ENCODE measurements at places on chromosomes 13 and 19.

- no peak for DNase-seq
These were observed 1.8 kb upstream of the ZNF256 start for GRCh38 chr19:57949296-57949695.

DNA sequence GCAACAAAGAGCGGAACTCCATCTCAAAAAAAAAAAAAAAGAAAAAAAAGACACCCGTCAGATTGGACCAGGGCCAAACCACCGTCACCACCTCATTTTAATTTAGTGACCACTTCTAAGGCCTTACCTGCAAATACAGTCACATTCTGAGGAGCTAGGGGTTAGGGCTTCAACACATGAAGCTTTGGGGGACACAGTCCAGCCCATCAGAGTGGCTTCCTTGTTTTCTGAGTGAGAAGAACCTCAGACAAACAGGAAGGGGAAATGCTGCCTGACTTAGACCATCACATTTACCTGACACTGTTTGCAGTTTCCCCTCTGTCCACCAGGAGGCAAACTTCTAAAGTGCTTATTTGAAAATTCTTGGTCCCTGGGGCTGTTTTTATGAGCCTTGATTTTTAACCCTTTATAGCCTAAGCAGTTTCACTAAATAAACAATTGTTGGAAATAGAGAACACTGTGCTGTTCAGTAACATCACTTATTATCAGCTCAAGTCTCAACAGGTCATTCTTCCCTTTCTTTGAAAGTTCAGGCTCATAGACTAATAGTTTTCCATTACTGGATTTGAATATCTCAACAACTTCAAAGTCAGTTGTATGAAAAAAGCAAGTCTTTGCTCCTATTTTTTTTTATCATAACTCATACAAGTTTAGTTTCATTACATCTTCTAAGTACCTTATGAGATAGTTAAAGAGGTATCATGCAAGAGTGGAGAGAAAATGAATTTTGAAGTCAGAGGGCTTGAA lies 74.9 kb upstream of the WASF3 start:
- DNase-seq, result no peak

DNA sequence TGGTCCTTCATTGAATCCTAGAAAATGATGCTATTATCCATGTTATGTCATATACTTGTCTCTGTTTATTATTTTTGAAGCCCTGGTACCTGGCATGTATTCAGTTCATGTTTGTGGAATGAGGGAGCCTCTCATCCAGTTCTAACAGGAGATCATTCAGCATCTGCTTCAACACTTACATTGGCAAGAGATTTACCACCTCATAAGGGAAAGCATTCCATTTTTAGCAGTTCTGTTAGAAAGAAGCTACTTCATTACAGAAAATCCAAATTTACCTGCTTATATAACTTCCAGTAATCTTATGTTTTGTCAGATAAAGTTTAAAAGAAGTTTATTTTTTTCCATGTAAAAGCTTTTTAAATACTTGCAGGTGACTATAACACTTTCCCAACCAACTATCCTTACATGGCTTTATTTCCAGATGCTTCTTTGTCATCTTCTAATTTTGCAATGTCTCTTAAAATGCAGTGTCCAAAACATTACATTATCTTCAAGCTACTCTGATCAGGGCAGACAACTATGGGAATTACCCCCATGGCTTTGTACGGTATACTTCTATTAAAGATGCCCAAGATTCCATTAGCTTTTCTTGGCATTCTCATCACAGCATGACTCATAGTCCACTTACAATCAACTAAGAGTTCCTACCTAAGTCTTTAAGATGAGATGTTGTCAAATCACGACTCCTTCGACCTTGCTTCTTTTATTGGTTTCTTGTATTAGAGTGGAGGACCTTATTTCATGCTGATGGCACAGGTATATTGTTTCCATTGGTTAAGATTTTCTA lies 262.1 kb downstream of the PCDH9 start:
- DNase-seq, result no peak

GRCh38 chr13:97429681-97430081 lies 4.3 kb upstream of the RAP2A start:
- no peak for DNase-seq

GRCh38 chr13:72839831-72840426 lies 58.0 kb downstream of the PIBF1 start:
- no peak for DNase-seq

DNA sequence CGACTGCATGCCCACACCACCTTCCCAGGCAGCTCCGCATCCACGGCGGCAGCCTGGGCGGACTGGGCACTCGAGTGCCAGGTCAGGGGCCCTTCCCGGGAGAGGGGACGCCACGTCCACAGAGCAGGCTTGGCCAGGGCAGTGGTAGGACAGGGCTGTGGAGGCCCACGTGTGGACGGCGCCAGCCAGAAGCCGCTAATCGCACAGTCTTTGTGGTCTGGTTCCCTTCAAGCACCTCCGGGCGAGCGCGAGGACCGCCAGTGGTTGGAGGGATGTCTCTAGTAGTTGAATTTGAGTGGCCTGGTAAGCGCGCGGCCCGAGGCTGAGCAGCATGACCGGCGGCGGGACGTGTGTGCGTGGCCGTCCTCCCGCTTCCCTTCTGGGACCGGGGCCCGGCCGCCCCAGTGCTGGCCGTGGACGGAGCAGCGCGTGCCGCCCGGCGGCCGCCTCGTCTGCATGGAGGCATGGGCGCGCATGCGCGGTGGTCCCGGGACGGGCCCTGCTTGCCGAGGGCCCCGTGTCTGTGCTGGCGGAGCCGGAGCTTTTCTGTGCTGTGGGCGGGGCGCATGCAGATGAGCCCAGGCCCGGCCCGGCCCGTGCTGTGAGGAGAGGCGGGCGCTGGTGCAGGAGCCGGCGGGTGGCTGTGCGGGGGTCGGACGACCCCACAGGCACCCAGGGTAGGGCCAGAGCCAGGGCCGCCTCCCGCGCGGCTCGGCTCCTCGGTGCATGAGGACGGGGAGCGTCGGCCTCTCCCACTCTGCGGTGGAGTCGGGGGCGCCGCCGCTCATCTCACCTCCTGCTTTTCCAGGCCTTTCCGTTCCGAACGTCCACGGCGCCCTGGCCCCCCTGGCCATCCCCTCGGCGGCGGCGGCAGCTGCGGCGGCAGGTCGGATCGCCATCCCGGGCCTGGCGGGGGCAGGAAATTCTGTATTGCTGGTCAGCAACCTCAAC lies 8.6 kb downstream of the PTBP1 start:
- DNase-seq, result no peak

GRCh38 chr19:39070888-39071287 lies 13.3 kb upstream of the ACP7 start:
- peak; percentile 75 for DNase-seq

- no peak for DNase-seq
These were observed 16.2 kb upstream of the MED4 start for GRCh38 chr13:48110931-48111721.

DNA sequence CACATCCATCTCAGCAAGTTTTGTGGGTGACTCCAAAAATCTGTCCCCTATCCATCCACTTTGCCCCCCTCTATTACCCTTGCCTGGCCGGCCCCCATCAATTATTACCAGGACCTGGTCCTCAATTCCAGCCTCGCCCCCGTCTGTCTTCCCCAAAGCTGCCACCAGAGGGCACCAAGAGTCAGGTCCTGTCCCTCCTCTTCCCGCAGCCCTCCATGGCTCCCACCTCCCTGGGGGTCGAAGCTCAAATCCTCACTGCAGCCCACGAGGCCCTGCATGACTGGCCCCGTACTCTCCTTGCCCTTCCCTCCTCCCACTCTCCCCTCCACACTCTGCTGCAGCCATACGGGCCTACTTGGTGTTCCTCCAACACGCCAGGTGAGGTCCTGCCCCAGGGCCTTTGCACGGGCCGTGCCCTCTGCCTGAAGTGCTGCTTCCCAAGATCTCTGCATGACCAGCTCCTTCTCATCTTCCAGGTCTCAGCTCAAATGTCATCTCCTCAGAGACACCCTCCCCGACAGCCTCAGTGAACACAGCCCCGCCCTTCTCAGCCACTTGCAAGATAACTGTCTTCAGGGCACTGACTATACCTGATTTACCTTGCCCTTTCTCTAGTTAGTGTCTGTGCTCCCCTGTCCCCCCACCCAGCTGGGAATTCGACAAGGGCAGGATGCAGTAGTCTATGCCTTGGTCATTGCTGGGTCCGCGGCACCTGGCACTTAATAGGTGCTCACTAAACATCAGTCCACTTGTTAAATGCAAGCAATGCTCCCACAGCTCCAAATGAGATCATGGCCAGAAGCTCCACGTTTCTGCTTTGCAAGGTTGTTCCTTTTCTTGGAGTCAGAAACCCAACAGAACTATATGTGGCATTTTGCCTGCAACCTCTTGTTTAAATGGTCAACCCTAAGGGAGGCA lies 16.8 kb upstream of the SEMA6B start:
- DNase-seq, result peak; percentile 30

GRCh38 chr13:30334663-30335386 lies 27.5 kb upstream of the KATNAL1 start:
- no peak for DNase-seq

DNA sequence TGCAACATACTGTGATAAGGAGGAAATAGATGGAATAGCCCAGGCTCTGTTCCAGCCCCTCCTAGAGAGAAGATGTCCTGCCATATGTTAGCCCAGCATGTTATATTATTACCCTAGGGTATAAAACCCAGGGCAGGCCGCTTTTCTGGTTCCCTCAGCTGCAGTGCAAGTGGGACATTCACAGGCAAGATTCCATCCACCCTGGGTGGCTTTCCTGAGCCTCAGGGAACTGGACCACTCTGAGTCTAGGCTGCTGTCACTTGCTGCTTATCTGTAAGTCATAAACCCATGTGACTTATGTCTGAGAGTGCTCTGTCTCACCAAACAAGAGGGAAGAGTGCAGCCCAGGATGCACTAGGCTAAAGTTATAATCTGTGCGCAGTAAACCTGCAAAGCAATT lies 413.2 kb downstream of the MZT1 start:
- DNase-seq, result no peak

DNA sequence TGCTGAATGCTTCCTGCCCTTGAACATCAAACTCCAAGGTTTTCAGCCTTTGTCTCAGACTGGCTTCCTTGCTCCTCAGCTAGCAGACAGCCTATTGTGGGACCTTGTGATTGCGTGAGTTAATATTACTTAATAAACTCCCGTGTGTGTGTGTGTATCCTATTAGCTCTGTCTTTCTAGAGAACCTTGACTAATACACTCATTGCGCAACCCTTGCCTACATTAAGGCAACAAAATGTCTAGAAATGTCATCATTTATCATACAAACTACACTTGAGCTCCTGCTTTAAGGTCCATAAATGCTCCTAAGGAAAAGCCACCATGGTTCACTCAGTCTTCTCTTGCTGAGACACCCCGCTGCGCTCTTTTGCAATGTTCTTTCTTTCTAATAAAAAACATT lies 2861.0 kb downstream of the PCDH9 start:
- no peak for DNase-seq

DNA sequence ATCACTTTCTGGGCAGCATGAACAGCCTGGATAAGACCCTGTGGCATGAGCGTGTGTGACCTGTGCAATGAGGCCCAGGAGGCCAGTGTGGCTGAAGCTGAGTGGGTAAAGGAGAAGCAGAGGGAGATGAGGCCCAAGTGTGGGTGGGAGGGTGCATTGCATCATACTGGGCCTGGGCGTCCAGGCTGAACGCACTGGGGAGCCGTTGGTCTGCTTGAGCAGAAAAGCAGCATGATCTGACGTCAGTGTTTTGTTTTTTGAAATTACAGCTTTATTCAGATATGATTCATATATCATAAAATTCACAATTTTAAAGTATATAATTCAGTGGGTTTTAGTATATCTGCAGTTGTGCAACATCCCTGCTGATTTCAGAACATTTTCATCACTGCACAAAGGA lies 409.7 kb downstream of the HS6ST3 start:
- DNase-seq, result no peak
